ENCODE measurements at places on chromosomes 4 and X.

GRCh38 chr4:803884-804283 lies 22.0 kb downstream of the CPLX1 start:
- H3K36me3 ChIP-seq: no peaks in the 10 kb centered on the region
- no peak overlapping the region for H3K4me3 ChIP-seq
- H3K27ac ChIP-seq: no peak overlapping the region
- H3K4me1 ChIP-seq: peaks cover 5% of the 10 kb centered on the region
- peaks cover 3% of the 10 kb centered on the region for H3K27me3 ChIP-seq
- no peak for ATAC-seq

DNA sequence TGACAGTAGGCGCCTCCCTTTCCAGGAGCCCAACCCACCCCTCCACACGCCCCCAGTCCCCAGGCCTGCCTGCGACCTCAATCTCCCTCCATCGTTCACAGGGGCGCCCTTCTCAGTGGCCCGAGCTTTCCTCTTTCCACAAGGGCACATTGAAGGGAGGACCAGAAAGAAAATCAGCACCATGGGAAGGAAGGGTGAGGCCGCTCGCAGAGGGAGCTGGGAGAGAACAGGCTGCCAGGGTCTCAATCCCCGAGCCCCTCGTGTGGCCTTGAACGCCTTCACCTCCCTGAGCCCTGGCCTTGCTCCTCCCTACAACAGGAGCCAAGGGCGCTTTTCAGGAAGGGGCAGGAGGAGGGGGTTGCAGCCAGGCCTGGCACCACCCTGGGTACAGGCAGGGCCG lies 66.5 kb downstream of the WFS1 start:
- peaks cover 21% of the 10 kb centered on the region for H3K4me1 ChIP-seq
- no peak overlapping the region for H3K4me3 ChIP-seq
- H3K27me3 ChIP-seq: peaks cover 20% of the 10 kb centered on the region
- H3K36me3 ChIP-seq: no peaks in the 10 kb centered on the region
- ATAC-seq: no peak

DNA sequence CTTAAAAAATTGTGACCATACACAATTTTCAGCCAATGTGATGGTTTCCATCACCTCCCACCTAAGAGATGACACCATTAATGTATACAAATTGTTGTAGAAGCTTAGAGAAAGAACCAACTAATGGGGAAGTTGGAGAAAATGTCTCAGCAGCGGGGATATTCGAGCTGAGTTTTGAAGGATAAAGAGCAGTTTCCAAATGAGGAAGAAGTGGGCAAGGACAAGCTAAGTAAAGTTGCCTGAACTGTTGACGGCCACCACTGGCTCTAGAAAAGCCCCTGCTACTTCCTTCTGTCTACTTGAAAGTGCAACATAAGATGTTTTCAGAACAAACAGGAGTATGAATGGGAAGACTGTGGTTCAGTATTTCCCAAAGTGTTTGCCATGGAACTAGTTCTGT lies 92.0 kb downstream of the CHRNA9 start:
- no peaks in the 10 kb centered on the region for H3K36me3 ChIP-seq
- no peaks in the 10 kb centered on the region for H3K4me1 ChIP-seq
- no peak overlapping the region for H3K27ac ChIP-seq

GRCh38 chr4:47490550-47490949 lies 5.5 kb downstream of the ATP10D start:
- no peaks in the 10 kb centered on the region for H3K27me3 ChIP-seq
- H3K4me3 ChIP-seq: no peak overlapping the region
- H3K4me1 ChIP-seq: peaks cover under 1% of the 10 kb centered on the region
- no peaks in the 10 kb centered on the region for H3K36me3 ChIP-seq
- no peak overlapping the region for H3K27ac ChIP-seq

DNA sequence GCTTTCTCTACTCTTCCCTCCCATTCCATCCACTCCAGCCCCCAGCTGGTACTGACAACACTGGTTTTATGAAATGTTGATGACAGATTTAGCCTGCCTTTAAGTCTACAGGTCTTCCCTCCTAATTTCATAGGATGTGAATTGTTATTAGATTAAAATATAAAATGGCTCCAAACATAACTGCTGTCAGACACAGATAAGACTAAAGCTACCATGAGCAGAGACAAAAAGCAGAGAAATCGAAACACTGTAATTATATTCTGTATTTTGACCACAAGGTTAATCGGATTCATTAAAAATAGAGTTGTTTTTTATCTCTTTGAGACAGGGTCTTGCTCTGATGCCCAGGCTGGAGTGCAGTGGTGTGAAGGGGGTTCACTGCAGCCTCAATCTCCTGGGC lies 28.3 kb downstream of the SEC24D start:
- ATAC-seq: no peak
- no peak overlapping the region for H3K27ac ChIP-seq
- H3K4me3 ChIP-seq: no peak overlapping the region
- no peaks in the 10 kb centered on the region for H3K4me1 ChIP-seq
- no peaks in the 10 kb centered on the region for H3K27me3 ChIP-seq
- peaks cover 99% of the 10 kb centered on the region for H3K36me3 ChIP-seq

GRCh38 chr4:126268106-126268505 lies 953.4 kb downstream of the FAT4 start:
- H3K27ac ChIP-seq: no peak overlapping the region
- no peak overlapping the region for H3K4me3 ChIP-seq
- H3K36me3 ChIP-seq: no peaks in the 10 kb centered on the region
- no peak for ATAC-seq

GRCh38 chrX:41515376-41515775 lies 68.2 kb downstream of the NYX start:
- peaks cover 10% of the 10 kb centered on the region for H3K36me3 ChIP-seq
- no peak overlapping the region for H3K4me3 ChIP-seq
- no peaks in the 10 kb centered on the region for H3K27me3 ChIP-seq
- no peak for ATAC-seq

DNA sequence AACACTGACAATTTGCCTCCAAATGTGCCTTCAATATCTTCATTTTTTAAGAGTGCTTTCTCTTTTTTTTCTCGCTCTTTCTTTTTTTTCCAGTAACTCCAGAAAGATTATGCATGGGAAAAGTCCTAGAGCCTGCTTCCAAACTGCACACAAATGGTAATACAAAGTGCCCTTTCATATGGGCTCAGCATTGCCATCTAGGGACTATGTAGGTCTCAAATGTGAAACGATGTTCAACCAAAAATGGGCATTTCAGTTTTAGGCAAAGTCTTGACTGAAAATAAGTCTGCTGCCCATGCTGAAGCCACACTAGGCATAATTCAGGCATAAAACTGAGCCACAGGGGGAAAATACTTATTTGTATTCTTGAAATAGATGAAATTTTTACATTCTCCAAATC lies 65.6 kb downstream of the SYNPO2 start:
- H3K36me3 ChIP-seq: no peaks in the 10 kb centered on the region
- H3K4me3 ChIP-seq: no peak overlapping the region
- H3K27ac ChIP-seq: no peak overlapping the region
- no peaks in the 10 kb centered on the region for H3K4me1 ChIP-seq
- peaks cover 4% of the 10 kb centered on the region for H3K27me3 ChIP-seq
- ATAC-seq: no peak

DNA sequence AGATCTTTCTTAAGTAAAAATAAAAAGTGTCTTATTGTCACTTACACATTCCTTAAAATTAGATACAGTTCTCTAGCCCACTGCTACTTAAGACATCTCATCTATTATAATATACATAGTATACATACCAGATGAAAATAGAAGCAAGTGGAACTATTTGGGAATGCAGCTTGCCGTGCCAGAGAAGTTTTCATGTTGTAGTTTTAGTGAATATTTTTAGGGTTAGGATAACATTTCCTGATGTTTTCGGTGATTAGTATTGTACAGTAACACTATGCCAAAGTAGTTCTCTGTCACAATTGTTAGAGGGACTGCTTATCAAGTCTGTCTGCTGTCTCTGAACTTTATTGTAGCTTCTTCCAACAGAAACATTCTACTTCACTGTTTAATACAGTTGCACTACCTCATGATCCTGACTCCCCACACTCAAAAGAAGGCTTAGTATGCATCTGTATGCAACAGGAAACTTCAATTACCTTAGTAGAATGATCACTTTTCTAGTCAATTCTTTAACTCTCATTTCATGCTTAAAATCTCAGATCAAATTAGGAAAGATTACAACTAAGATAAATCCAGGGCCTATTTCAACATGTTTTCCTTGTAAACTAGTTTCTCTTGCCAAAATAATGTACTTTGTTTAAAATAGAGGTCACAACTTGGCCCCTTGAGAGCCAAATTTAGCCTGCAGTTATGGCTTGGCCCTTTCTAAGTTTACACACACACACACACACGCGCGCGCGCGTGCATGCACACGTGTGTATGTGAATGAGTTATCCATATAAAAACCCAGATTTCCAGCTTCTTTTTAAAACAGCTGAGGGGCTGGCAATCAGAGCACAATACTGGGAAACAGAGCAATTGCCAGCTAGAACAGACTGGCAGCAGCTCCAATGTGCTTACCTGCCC lies 42.3 kb upstream of the SRPX start:
- no peak overlapping the region for H3K27ac ChIP-seq
- no peaks in the 10 kb centered on the region for H3K27me3 ChIP-seq
- H3K36me3 ChIP-seq: no peaks in the 10 kb centered on the region
- H3K4me1 ChIP-seq: no peaks in the 10 kb centered on the region

DNA sequence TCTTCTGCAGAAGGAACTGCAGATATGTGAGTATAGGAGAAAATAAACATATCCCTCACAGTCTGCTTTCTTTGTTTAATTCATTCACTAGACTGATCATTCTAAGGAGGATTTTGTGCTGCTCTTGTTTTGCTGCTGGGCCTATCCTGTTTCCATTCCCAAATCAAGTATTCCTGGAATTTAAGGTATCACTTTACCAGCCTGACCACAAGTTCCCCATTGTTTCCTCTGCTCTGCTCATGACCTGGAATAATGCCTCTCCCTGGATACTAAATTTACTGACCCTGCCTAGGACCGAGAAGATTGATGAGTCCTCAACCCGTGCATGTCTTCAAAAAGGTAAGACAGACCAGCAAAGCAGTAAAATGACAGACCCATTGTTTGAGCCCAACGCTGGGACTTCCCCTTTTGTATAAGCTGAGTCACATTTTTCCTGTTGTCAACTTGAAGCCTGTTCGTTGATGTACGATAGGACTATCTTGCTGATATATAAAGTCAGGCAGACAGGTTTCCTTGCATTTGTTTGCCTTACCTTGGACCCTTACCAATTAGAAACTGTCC lies 85.5 kb upstream of the TET2 start:
- peaks cover 39% of the 10 kb centered on the region for H3K4me1 ChIP-seq
- no peaks in the 10 kb centered on the region for H3K36me3 ChIP-seq
- H3K27me3 ChIP-seq: no peaks in the 10 kb centered on the region
- H3K4me3 ChIP-seq: peak overlapping the region; percentile 74
- ATAC-seq: peak; percentile 56

DNA sequence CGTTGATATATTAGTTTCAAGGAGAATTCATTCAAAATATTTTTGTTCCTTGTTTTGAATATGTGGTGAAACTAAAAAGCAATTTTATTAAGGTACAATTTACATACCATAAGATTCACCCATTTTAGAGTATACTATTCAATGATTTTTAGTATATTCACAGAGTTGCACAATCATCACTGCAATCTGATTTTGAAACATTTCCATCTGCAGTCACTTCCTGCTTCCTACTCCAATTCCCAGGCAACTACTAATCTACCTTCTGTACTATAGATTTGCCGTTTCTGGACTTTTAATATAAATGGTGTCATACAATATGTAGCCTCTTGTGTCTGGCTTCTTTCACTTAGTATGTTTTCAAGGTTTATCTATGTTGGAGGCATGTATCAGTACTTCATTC lies 71.3 kb downstream of the SLC9A7 start:
- no peak for ATAC-seq
- no peaks in the 10 kb centered on the region for H3K27me3 ChIP-seq
- no peak overlapping the region for H3K27ac ChIP-seq

DNA sequence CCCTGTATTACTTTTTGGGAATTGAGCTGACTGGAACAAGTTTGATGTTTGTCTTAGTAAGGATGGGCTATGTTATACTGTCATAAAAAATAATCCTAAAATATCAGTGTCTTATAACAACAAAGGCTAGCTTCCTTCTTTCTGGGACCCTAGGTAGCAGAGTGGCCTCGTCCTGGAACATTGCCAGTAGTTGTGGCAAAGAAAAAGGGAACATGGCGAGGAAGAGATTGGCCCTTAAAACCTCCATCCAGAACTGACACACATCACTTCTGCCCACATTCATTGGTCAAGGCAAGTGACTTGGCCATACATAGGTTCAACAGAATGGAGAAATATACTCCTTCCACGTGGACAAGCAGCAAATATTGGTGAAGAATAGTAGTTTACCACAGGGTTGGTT lies 287.9 kb downstream of the PPP1R2C start:
- H3K27me3 ChIP-seq: no peaks in the 10 kb centered on the region
- H3K36me3 ChIP-seq: no peaks in the 10 kb centered on the region
- no peak overlapping the region for H3K27ac ChIP-seq
- H3K4me1 ChIP-seq: no peaks in the 10 kb centered on the region
- no peak for ATAC-seq

DNA sequence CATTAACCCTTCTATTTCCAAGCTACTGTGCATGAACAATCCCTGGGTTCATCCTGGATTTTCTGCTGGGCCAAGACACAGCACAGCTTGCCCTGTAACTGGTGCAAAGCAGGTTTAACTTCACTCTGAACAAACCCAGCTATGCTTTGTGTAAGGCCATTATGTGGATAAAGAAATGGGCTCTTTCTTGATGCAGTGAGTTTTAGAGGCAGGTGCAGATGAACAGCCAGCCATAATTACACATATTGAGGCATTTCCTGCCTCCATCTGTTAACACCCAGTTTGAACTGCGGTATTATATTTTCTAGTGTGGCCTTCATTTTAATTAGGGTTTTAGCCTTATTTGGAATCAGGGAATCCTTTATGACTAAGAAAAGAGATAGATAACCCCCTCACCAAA lies 68.7 kb upstream of the ARX start:
- H3K4me3 ChIP-seq: no peak overlapping the region
- no peaks in the 10 kb centered on the region for H3K27me3 ChIP-seq
- H3K4me1 ChIP-seq: no peaks in the 10 kb centered on the region
- no peak overlapping the region for H3K27ac ChIP-seq
- no peaks in the 10 kb centered on the region for H3K36me3 ChIP-seq

GRCh38 chr4:52665592-52665991 lies 6.5 kb upstream of the USP46 start:
- H3K4me1 ChIP-seq: peaks cover 17% of the 10 kb centered on the region
- peaks cover 4% of the 10 kb centered on the region for H3K36me3 ChIP-seq
- H3K27me3 ChIP-seq: no peaks in the 10 kb centered on the region
- no peak overlapping the region for H3K4me3 ChIP-seq
- H3K27ac ChIP-seq: no peak overlapping the region
